ENCODE measurements at places on chromosomes 5 and 9.

DNA sequence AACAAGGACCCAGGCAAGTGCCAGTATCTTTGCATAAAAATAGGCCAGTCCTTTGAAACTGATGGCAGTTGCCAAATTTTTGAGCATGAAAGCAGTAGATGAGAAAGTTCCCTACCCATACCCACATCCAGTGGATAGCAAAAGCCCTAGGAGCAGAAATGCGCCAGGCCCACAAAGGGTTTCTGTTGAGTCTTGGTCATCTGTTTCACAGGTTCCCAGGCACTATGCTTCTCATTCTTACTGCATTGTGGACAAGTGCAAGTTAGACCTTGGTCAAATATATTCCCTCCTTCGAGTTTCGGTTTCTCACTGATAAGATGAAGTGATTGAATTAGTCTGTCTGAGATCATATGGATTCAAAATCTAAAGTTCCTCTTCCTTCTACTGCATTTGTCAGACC, 152.3 kb downstream of the NR3C1 start:
- DNase-seq: no peak

DNA sequence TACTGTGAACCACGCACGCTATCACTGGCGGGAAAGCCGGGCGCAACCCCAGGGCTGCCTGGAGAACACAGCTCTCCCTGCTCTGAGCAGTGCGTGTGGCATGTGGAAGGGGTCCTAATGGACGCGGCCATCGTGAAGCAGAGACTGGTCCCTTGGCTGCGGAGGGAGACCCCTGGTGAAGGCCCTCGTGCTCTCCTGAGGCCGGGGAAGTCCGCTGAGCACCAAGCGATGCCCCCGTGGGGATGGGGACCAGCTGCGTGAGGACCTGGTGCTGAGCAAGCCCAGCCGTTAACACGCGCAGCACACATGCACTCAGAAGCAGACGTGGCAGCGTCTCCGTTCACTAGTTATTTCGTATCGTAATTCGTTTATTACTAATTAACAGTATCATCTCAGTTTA, 24.4 kb downstream of the SLC12A7 start:
- no peak for DNase-seq

GRCh38 chr9:89037346-89037745, 46.1 kb downstream of the S1PR3 start:
- DNase-seq: no peak

GRCh38 chr5:103962023-103962422, 399.4 kb upstream of the NUDT12 start:
- DNase-seq: no peak

DNA sequence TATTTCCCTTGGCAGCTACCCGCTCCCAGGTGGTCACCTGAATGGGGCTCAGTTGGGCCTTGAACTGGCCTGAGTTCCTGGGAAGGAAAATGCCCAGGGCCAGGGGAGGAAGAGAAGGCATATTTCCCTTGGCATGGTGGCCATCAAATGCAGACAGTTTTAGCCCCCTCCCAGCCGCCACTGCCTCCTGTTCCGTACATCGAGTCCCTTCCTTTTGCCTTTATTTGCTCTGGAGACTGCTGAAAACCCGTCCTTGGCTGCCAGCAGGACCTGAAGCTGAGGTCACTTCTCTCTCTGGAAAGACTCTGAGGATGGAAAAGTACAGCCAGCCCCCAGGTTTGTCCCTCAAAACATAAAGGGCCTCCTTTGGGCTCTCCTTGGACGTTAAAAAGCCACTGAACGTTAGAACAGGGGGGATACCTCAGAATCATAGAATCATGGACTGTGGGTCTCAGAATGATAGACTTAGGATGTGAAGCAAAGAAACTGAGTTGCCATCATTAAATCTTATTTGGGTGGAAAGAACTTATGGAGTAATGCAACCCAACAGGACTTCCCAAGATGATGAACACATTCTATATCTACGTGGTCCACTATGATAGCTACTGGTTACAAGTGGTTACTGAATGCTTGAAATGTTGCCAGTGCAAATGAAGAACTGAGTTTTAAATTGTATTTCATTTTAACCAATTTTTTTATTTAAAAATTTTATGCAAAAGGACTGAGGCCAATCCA, 7.1 kb downstream of the SPARC start:
- no peak for DNase-seq

DNA sequence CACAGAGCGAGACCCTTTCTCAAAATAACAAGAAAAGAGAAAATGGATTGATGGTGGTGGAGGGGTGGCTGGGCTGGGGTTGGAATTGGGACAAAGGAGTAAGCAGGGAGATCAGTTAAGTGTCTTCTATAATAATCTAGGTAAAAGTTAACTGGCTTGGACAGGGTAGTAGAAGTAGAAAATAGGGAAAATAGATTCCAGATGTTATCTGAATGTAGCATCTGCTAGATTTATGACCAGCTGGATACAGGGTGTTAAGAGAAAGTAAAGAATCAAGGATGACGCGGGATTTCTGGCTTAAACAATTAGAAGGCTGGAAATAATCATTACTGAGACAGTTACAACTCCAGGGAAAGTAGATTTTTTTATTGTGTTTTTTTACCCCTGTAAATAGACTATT, 13.0 kb downstream of the PPP6C start:
- DNase-seq: no peak

GRCh38 chr9:129702589-129703520, 37.4 kb downstream of the PRRX2 start:
- no peak for DNase-seq

GRCh38 chr5:124801551-124801950, 55.1 kb upstream of the ZNF608 start:
- DNase-seq: no peak

GRCh38 chr9:84598921-84599636, 70.5 kb upstream of the NTRK2 start:
- DNase-seq: no peak

GRCh38 chr5:91176288-91177016, 206.7 kb downstream of the ARRDC3 start:
- DNase-seq: no peak

- no peak for DNase-seq
These were observed 141.1 kb downstream of the ENC1 start for GRCh38 chr5:74499256-74500050.

- no peak for DNase-seq
These were observed 31.1 kb downstream of the PTTG1 start for GRCh38 chr5:160452795-160453194.

DNA sequence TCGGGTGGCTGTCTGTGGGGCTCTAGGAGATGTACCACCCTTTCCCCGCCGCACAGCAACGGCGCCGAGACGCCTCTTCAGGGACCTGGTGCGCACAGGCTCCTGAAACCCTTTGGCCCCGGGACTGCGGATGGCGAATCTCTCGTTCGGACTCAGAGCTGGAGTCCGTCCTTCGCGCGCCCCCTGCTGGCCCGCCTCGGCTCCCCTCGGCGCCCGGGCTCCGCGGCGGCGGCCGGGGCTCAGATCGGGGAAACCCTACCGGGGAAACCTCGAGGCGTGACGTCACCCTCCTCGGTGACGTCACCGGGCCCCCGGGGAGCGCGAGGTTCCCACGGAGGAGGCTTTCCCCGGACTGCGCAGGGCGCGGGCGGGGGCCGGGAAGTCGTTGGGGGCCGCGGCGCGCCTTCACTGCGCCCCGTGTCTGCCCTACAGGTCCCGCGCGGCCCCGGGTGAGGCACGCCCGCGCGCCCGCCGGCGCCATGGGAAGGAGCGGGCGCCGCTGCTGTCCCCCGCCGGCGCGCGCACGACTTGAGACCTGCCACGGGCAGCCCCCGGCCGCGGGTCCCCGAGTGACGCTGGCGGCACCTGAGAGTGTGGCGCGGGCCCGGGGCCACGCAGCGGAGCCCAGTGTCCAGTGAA, 7.9 kb downstream of the PRR7 start:
- DNase-seq: peak; percentile 73

- no peak for DNase-seq
These were observed 33.7 kb downstream of the BICD2 start for GRCh38 chr9:92730897-92731296.

DNA sequence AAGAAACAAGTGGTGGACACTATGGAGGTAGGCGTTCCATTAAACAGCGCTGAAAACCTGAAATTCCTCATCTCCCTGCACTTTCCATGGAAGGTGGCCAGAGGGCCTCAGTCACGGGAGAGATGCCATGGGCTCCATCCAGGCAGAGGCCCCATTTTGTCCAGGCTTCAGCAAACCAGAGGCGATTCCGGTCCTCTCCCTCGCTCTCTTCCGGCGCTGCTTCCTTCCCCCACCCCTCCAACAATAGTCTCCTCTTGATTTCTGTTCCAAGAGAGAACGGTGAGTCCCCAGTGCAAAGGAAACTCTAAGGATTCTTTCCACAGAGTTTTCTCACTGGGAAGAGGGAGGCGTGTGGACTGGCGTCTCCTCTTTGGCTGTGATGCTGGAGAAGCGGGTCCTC, 7.5 kb downstream of the ZNF366 start:
- DNase-seq: no peak

GRCh38 chr5:1052641-1053390, 44.2 kb downstream of the NKD2 start:
- DNase-seq: no peak

DNA sequence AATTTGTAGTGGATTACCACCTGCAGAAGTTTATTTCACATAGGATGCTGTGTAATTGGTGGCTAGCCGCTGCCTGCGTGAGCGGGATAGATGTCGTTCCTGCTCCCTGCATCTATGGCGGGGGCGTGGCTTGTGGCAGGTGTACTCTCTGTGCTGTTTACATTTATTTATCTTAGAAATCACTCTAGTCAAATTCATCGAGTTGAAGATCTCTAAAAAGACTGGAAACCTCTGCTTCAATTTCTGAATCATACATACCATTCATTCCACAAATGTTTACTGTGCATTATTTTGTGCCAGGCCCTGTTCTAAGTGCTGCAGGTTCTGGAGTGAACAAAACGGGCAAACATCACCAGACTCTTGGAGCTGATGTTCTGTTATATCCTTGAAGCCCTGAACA, 11.9 kb downstream of the ROPN1L start:
- DNase-seq: no peak

- DNase-seq: no peak
These were observed 22.5 kb downstream of the RANBP3L start for GRCh38 chr5:36279054-36279698.

DNA sequence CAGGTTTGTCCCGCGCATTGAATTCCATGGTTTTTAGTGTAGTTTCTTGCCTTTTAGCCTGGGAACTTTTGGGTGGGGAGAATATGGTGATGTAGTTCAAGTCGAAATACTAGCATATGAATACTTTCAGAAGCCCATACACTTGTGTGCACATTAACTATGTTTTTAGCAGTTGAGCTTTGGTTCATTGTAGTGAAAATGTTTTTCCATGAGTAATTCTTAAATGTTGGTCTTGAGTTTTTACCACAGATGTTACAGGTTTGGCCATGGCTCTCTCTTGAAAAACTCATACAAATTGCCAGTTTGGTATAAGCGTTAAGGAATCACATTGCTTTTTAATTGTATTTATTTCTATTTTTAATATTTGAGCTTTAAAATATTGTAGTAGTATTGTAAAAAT, 45.6 kb downstream of the TRIO start:
- DNase-seq: no peak

GRCh38 chr5:120405923-120406322, 58.2 kb upstream of the PRR16 start:
- no peak for DNase-seq

GRCh38 chr9:130288393-130288792, 22.8 kb downstream of the HMCN2 start:
- no peak for DNase-seq

DNA sequence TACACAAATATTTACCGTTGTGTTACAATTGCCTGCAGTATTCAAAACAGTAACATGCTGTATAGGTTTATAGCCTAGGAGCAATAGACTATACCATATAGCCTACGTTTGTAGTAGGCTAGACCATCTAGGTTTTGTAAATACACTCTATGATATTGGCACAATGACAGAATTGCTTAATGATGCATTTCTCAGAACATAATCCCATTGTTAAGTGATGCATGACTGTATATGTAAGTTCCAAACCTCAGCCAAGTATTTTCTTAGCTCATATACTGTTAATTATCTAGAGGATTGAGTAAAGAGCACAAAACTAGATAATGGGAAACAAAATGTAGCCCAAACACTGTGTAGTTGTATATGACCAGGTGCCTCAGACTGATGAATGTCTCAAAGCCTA, 220.1 kb downstream of the ANXA1 start:
- DNase-seq: no peak

GRCh38 chr5:44821164-44821563, 12.4 kb downstream of the MRPS30 start:
- DNase-seq: no peak

DNA sequence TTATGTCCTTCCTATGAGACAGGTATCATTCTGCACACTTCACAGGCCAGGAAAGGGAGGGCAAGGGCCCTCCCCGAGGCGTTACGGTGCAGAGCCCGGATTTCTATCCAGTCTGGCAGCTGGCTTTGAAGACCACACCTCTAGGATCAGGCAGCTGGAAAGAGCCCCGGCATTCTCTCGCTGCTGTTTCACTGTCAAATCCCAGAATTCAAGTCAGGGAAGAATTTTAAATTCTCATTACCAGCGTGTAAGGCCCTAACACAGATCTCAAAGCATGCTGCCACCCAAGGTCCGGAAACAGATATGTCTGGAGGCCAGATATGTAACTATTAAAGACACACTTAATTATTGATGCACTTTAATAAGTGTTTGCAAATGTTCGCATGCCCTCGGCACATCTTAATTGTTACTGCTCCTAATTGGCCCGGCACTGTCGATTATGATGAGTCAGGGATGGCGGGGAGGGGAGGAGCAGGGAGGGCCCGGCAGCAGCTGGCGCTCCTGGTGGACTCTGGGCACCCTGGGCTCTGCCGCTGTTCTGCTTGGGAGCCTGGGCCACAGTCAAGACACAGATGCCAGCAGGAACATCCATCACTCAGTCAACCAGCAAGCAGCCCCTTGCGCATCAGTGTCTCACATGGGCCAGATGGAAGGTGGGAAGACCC, 76.3 kb upstream of the BARHL1 start:
- no peak for DNase-seq

DNA sequence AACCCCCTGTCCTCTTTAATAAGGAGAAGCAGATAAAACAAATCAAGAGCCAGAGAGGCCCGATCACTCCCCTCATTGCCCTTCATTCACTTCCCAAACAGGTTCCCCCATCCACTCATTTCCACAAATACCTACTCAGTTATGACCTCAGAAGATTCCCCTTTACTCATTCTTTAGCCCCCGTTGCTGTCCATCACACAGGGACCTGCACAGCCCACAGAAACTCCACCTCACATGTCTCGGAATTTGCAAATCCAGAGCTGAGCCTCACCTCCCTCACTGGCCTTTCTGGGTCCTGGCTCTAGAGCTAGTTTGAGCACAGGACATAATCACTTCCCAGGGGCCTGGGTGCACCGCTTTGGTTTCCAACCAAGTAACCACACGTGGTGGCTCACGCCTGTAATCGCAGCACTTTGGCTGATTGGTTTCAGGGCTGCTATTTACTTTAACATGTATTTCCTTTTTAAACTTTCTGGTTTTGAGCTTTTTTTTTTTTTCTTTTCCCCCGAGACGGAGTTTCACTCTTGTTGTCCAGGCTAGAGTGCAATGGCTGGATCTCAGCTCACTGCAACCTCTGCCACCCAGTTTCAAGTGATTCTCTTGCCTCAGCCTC, 17.8 kb downstream of the ATP6V0E1 start:
- DNase-seq: no peak

GRCh38 chr5:125525356-125525755, 778.9 kb upstream of the ZNF608 start:
- no peak for DNase-seq

- no peak for DNase-seq
These were observed 227.0 kb upstream of the DAP start for GRCh38 chr5:10987925-10988504.

GRCh38 chr9:131116281-131117120, 8.9 kb upstream of the NUP214 start:
- DNase-seq: no peak

Measured in anterior cingulate cortex (tissue), 58 donors.